ENCODE measurements at places on chromosomes 5 and 9.
A peak's percentile ranks its signal among the peaks of the same experiment; 100 is the strongest.

DNA sequence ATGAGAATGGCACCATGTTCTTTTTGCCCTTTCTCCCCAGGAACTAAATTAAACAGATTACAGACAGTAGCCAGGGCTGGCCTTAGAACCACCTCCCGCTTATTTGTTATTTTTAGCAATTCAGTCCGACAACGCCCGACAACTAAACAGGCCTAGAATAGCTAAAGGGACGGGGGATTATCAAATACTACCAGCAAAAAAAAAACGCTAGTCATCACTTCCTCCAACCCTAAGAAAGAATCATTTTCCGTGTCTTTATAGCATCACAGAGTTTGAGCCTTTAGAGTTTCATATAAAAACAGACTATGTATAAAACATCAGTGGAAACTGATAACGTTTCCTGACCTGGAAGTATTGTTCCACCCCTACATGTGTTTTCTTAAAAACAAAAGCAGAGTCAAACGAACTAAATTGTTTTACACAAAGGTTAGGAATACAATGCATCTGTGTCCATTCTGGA, 35.3 kb downstream of the PFDN1 start:
- peak; percentile 66 for DNase-seq

DNA sequence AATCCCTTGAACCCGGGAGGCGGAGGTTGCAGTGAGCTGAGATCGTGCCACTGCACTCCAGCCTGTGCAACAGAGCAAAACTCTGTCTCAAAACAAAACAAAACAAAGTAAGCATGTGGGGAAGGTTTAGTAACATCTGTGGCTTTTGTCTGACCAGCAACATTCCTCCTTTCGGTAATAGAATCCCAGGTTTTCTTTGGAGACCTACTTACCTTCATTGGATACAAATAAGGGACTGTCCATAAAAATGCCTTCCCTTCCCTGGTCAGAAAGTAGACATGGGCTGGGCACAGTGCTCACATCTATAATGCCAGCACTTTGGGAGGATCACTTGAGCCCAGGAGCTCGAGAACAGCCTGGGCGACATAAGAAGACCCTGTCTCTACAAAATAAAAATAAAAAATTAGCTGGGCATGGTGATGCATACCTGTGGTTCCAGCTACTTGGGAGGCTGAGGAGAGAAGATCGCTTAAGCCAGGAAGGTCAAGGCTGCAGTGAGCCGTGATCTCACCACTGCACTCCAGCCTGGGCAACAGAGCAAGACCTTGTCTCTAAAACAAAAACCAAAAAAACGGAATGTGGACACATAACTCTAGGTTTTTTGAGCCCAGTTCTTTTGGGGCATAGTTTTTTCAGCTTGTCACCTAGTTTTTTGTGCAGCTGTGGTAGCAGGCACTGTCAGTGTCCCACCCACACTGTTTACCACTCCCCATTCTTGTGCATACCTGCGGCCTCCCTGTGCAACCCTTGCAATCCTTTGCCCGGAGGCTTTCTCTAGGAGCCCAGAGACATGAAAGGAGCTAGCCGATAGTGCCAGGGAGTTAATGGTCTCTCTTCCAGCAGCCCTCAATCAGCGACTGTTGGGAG, 9.0 kb upstream of the SPINK4 start:
- DNase-seq = peak; percentile 0

DNA sequence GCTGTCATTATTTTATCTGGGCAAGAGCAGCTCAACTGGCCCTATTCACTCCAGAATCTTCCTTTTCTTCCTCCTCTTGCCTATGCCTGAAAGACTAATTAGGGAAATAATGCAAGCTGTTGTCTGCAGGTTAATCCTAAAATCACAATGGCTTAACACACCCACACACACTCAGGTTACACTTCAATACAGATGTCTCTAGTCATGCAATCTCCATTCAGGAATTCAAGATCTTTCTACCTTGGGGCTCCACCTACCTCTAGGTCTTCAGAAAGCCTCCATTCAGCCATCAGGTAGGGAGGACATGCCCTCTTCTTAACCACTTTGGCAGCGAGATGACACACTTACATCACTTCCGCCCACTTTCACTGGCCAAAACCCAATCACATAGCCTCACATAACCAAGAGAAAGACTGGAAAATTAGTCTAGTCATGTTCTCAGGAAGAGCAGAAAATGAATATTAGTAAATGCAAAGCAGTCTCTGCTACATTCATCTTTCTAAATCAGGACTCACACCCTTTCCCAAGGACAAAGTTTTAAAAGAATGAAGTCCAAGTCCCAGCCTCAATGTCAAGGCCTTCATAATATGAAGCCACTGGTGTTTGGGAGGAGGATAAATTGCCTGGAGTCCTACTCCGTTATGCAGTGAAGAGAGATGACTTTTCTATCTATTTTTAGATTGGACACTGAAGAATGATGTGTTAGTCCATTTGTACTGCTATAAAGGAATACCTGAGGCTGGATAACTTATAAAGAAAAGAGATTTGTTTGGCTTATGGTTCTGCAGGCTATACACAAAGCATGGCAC, 428.1 kb downstream of the EFNA5 start:
- no peak for DNase-seq

- no peak for DNase-seq
Observed at GRCh38 chr9:83410701-83411100, 127.5 kb downstream of the FRMD3 start.

- DNase-seq = no peak
Observed at GRCh38 chr5:2138896-2139295, 256.2 kb upstream of the IRX4 start.

GRCh38 chr9:126014726-126015125, 267.6 kb downstream of the PBX3 start:
- DNase-seq = no peak

DNA sequence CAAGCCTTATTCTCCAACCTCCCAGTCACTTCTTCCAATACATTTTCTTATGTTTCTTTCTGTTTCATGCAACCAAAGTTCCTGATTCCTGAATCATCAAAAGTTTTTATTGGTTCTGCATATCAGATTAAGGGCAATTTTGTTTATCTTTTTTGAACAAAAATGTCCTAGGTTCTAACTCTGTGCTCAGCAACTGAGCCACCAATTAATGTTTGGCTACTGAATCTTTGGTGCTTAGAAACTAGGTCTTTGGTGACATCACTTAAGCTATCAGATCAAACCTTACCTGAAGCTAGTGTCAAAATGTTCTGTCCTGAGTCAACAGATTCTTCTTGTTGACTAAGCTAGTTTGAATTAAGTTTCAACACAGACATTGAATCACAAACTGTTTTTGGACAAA, 56.1 kb downstream of the FGF18 start:
- DNase-seq = no peak

- no peak for DNase-seq
Observed at GRCh38 chr5:89327608-89328007, 444.6 kb upstream of the MEF2C start.

DNA sequence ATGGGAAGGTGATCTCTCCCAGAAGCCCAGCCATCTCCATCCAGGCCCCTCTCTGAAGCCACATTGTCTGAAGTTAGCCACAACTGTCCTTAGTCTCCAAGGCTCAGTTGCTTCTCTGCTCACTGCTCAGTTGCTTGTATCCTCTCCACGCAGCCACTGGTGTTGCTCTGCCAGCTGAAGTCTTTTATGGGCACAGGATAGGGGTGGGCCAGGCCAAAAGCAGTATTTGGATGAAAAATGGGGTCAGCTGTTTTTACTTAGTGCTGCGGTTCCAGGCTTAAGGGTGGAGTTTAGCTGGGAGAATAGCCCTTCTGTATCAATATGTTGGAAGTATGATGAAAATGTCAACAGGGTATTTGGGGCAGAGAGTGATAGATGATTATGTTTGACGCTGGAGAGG, 168.8 kb upstream of the PPP1R2B start:
- DNase-seq = no peak

GRCh38 chr9:85332487-85332886, 409.3 kb downstream of the AGTPBP1 start:
- DNase-seq = peak; percentile 13

DNA sequence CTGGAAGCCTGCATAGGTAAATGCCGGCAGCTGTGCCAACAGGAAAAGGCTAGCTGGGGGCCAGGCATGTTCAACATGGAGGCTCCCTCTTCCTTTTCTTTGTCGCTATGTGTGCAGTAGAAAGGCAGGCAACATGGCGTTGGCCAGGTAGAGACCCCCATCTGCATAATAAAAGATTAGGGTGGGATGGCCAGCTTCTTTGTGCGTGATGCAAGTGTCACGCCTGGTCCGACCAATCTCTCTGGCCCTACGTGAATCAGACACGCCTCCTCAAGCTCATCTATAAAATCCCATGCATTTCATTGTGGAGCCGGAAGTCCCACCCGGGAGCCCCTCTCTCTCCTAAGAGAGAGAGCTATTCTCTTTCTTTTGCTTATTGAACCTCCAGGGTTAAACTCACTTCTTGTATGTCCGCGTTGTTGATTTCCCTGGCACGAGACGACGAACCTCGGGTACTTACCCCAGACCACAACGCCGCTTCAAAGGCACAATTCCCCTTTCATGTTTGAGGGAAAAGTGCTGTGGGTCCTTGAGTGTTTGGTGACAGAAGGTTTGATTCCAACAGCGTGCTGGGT, 25.0 kb upstream of the C5orf47 start:
- no peak for DNase-seq

DNA sequence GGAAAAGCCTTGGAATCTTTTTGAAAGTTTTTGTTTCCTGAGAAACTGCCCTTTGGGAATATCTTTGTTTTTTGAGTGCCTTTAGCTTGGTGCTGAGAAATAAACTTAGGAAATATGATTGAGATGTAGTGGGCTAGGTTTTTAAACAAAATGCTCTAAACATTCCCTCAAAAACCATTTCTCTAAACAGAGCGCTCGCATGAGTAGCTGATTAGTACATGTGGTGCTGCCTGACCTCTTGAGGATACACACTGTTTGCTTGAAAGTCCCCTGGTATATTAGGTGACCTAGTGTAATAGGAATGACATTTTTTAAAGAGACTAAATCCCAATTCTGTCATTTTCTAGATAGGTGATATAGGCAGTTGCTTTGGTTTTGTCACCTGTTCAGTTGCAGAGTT, 132.3 kb downstream of the ADAMTSL1 start:
- DNase-seq = no peak

DNA sequence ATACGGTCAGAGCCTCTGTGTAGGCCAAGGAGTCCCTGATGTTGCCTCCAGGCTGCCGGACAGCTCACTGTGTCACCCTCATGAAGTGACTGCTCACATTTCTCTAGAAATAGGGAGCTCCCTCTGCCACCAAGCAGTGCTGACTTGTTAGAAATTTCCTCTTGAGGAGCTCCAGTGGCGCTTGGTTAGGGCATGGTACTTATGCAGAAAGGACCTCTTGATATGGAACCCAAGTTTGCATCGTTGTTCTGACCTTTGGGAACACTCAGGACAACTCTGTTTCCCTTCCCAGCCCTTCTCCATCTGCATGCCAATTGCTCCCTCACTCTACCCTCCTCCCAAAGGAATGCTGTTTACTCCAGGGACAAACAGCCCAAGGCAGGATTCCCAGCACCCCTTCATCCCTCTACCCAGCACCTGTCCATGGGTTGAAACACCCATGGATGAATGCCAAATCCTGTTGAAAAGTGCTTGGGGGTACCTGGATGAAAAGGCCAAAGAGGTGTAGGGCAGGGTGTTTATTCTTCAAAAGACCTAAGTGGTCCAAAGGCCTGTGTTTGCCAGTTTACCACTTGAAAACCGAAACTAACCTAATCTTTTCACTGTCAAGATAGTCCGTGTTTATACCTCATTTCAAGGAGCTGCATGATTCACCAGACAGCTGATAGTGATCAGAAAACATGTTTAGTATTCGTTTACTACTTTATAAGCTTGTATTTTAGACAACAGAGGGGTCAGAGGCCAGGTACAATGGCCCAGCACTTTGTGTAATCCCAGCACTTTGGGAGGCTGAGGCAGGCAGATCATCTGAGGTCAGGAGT, 51.1 kb downstream of the KLF4 start:
- DNase-seq = no peak

DNA sequence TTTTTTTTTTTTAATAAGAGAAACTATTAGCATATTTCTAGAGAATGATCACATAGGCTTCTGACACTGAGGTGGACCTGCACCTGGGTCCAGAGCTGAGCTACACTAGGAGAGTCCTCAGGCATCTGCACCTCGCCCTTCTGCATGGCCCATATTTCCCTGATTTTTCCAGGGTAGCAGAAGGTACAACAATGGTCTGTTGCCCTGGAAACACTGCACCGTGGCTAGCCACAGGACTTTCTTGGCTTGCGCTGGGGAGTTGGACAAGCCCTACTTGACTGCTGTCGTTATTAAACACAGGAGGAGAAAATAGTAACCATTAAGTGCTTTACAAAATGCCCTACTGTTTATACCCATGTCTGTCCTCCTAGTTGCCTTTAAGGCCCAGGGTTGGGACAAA, 615.7 kb upstream of the MEF2C start:
- DNase-seq = no peak

GRCh38 chr5:98588215-98588614, 185.2 kb upstream of the RGMB start:
- no peak for DNase-seq

- no peak for DNase-seq
Observed at GRCh38 chr5:58921159-58921558, 338.3 kb downstream of the RAB3C start.

- no peak for DNase-seq
Observed at GRCh38 chr5:4294878-4295277, 699.2 kb downstream of the IRX1 start.

DNA sequence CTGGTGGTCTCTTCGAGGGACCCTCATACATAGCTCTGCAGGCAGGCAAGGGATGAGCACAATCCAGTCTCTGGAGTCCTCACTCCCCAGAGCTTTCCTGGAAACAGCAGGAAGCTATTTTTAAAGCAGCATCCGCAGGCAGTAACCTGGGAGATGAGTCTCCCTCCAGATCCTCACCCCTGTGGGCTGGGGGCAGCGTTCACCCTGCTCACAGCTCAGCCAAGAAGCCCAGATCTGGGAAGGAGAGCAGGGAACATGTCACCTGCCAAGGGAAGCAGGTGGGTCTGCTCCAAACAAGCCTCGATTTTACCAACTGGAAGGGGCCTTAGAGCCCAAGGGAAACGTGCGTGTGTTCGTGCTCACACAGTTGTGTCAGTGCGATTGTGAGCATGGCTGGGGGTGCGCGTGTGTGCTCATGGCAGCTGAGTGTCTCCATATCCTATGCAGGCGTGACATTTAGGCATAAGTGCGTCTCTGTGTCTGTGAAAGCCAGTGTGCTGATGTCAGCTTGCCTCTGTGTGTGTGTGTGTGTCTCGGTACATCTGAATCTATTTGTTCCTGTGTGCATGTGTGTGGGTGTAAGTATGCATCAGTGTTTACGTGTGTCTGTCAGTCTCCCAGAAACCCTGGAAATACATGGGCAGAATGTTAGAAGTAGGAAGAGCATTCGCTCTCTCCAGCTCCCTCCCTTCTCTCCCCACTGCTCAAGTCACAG, 40.6 kb upstream of the CPLX2 start:
- no peak for DNase-seq

GRCh38 chr5:118604106-118604505, 384.2 kb downstream of the DTWD2 start:
- DNase-seq = no peak

DNA sequence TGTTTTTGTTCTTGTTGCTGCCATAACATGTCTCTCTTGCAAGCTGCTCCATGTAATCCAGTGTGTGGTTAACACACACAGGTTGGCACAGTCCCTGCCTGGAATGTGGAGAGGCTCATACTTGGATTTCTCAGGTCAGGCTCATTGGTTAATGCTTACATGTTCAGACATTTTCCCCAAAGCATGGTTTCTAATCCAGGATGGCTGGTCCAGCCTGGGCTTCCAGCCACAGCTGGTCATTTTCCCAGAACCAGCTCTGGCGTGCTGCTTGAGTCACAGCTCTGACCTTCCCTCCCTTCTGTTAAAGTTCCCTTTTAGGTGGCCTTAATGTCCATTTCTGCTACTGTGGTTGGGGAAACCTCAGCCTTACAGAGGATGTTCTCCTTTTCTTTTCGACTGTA, 294.3 kb downstream of the TAF11L14 start:
- DNase-seq = no peak

- no peak for DNase-seq
Observed at GRCh38 chr5:126335886-126336285, 87.3 kb upstream of the GRAMD2B start.
